ENCODE measurements at places on chromosomes 12 and 14.

- no peak for DNase-seq
Observed at GRCh38 chr14:36028218-36028617, 148.3 kb downstream of the PTCSC3 start.

DNA sequence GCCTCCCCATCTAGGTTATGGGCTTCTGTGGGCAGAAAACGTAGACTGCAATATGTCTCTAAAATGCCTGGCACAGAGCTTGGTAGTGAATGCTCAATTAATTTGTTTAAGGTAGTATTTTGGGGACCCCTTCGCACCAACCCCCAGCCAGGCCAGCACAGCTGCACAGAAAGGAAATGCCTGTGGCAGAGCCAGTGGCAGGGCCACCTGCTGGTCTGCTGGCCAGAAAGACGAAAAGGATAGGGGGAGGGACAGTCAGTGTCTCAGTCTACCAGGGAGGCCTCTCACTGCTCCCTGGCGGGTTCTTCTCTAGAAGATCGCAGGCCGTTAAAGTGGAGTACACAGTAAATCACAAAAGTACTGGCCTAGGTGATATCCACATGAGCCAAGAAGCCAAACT lies 3.5 kb downstream of the RAB15 start:
- no peak for DNase-seq

DNA sequence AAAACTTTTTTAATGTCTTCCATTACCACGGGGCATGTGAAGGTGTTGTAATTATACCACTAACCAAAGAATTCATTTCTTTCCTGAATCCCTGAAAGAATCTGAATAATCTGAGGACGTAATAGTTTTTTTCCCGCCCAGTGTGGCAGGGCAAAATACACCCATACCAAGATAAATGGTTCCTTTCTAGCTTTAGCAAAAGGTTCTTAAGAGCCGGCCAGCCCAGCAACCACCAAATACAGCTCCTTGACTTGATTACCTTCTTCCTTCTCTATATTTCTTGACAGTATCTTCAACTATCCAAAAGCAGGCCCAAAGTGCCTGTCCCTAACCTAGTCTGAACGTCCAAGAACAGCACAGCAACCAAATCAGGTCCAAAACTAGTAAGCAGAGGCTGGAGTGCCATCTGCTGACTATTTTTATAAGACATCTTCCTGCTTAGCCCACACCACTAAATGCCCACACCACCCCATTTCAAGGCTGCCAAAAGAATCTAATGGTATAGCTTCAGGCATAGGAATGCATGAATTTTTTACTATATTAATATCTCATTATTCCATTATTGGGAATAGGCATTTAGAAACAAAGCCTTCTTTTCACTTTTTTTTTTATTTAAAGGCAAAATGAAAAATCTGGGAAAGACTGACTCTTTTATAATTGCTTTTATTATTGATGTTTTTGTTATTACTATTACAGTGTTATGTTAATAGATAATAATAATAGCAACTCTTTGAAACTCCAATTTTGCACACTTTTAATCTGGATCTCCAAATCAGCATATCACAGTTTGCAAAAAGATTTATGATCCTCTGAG lies 524.4 kb downstream of the MED13L start:
- DNase-seq, result peak; percentile 1

DNA sequence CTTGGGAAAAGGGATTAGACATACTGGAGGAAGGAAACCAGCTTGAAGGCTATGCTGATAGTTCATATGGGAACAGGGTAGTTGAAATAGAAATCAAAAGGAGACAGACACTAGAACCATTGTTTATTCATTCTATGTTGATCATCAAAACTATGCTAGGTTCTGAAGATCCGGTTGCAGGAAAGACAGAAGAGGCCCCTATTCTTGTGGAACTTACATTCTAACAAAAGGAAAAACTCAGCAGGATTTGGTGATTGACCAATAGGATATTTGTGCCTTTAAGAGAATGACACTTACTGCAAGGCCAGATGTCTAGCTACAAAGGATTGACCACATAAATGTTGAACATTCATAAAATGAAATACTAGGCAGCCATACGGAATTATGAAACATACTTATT lies 179.2 kb downstream of the AKAP6 start:
- DNase-seq, result no peak

DNA sequence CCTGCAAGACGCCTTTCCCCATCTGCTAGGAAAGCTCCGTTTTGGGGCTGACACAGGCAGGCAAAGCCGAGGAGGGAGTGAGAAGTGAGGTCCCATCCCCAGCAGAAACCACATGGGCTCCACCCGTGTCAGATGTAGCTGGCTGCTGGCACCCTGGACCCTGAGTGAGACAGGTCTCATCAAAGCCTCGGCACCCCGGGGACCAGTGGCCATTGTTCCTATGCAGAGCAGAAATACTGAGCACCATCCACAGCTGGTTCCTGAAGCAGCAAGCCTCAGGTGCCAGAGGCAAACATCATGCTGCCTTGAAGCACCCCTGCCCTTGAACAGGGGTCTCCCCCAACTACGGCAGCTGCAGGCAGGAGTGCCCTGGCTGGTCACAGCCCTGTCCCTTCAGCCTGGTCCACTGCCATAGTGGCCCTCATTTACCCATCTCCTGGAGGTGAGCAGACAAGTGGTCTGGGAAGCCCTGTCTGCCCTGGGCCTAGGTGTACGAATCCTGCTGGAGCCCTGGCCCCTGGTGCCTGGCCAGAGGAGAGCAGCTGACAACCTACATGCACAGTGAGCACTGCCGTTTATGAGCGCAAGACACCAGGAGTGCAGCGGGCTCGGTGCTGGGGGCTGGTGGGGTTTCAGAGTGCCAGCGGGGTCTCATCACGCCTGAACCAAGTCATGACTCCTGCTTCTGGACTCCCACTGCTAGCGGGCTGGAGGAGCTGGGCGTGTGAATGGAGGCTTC lies 289.8 kb upstream of the RTL1 start:
- no peak for DNase-seq

GRCh38 chr12:128551266-128551665 lies 272.5 kb downstream of the SLC15A4 start:
- DNase-seq, result no peak

DNA sequence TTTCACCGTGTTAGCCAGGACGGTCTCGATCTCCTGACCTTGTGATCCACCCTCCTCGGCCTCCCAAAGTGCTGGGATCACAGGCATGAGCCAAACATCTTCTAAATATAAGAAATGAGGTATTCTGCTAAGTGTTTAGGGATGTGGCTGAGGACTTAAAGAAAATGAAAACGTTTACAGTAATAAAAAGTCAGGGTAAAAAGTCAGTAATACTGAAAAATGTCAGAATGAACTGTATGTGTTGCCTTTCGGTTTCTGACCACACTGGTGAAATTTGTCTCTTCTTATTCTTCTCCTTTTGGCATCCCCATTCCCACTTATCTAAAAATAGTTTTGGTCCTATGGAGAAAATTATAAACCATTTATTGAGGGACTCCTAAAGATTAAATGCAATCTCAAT lies 20.5 kb downstream of the TMEM116 start:
- DNase-seq, result no peak

- no peak for DNase-seq
Observed at GRCh38 chr12:49541140-49541861, 2.5 kb downstream of the KCNH3 start.

DNA sequence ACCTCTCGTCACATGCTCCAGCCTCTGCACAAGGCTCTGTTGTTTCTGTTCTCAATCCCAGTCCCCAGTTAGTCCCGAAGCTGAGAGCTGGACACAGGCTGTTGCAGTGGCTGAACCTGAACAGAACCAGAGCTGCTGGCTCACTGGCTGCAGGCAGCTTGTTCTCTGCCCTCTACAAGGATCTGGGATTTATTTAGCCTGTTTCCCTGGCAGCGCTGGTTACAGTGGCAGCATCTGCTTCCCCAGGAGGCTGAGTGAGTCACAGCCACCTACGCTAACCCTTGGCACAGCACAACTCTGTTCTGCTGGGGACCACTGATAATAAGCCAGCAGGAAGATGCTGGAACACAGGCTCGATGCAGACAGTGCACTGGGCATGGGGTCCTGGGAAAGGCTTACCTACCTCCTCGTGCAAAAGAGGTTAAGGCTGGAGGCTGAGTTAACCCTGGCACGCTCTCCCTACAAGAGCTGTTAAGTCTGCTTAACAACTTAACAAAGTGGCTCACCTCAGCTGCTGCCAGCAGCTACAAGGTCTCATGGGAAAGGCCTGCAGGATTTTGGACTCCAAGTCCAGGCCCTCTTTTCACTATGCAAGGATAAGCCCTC lies 299.6 kb downstream of the PCNX1 start:
- DNase-seq, result no peak
